ENCODE measurements at places on chromosomes 3 and 15.
A peak's percentile ranks its signal among the peaks of the same experiment; 100 is the strongest.

DNA sequence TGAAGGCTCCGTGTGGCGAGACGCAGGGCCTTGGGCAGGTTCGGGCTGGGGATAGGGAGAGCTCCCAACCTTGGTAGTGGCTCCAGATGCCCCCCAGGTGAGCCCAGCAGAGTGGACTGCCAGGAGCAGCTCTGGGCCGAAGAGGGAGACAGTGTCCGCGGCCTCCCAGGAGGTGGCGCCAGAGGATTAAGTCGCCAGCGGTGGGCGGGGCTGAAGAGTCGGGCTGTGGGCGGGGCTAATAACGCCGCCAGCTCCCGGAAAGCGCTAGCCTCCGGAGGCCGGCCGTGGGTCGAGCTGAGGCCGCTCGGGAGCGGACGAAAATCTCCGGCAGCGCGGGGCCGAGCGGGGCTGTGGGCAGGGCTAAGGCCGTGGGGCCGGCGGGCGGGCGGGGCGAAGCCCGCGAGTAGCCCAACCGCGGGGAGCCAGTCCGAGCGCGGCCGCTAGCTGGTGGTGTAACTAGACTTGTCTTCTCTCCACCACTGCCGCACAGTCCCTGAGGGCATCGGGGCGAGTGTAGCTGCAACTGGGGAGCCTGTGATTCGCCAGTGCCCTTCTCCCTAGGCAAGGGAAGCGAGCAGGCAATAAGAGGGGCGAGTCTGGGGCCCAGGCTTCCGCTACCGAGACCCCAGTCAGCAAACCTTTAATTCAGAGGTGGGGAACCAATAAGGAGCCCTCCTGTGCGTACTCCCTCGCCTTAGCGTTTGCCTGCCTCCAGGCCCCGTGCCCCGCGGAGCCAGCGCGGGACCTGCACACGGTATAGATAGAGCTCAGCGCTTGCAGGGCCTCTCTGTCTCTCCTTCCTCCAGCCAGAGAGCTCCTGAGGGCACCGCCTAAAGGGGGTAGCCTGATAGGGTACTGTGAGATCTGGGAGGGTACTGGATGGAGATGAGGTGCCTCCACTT is 14.4 kb upstream of the BSN start:
- DNase-seq: peak; percentile 96

- peak; percentile 51 for DNase-seq
Measured at GRCh38 chr3:12796171-12797123, at the start of gene CAND2. Gene CAND2 (plus strand): TSS chr3:12796680. CDS start chr3:12796721, 41 bp downstream.

DNA sequence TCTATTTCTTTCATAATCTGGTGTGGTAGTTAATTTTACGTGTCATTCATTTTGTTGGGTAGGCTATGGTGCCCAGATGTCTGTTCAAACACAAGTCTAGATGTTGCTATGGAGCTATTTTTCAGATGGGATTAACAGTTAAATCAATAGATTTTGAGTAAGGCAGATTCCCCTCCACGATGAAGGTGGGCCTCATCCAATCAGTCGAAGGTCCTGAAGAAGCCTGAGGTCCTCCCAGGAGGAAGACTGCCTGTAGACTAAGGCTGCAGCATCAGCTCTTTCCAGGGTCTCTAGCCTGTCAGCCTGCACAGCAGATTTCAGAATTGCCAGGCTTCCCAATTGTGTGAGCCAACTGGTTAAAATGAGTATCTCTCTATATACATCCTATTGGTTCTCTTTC is 92.9 kb downstream of the GABRB3 start:
- no peak for DNase-seq

- no peak for DNase-seq
Measured at GRCh38 chr3:23859012-23859743, 53.4 kb downstream of the UBE2E1 start.

DNA sequence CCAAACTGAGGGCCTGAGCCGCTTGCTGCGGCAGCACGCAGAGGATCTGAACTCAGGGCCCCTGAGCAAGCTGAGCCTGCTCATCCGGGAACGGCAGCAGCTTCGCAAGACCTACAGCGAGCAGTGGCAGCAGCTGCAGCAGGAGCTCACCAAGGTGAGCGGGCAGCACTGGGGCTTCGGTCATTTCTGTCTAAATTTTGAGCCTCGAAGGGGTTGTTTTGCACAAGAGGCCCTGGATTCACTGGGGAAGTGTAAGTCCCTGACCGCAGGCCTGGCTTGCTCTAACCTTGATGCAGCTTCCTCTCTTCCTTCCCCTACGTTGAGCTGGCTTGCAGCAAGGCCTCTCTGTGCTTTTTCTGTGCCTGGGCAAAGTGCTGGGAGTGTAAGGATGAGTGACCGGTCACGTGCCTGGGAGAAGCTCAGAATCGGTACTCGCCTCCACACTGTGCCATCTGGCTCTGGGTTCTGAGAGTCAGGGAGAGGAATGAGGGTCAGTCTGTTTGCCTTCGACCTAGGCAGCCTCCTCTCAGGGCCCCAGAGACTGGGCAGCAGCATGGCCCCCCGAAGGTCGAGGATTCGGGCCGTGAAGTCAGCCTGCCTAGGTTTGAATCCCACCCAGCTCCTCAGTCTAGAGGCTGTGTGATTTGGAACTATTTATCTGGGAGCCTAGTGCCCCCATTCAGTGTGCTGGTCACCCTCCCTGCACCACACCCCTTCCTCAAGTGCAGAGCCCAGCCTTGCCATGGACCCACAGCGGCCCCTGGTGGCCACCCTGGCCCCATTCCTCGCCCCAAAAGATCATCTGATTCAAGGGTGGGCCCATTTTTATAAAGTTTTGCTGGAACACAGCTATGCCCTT is 1.4 kb downstream of the FES start:
- DNase-seq: peak; percentile 84

DNA sequence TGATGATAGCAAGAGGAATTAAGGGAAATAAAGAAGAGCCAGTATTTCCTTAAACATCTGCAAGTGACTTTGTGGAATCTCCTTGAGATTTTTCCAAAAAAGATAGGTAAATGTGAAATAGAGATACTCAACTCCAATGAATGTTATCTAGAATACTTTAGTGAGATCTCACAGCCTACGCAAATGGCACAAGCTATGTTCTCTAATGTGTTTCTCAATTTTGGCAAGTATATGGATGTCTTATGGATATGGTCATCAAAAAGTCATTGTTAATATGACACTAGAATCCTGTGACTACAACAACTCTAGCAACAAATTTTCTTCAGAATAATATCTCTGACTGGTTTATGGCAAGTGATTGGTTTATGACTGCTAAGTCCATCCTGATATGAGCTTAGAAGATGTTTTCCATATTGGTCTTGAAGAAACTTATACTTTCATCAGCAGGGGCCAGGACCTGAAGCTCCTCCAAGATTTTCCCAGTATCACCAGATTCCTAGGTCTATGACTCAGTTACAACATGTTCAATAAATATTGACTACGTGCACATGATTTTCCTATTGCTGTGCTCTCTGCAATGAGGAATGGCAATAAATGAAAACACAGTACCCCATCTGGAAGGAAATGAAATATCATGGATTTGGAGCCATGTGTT is 170.9 kb upstream of the THBS1 start:
- no peak for DNase-seq

- peak; percentile 46 for DNase-seq
Measured at GRCh38 chr3:58492494-58492905, 604 bp downstream of the KCTD6 start.

DNA sequence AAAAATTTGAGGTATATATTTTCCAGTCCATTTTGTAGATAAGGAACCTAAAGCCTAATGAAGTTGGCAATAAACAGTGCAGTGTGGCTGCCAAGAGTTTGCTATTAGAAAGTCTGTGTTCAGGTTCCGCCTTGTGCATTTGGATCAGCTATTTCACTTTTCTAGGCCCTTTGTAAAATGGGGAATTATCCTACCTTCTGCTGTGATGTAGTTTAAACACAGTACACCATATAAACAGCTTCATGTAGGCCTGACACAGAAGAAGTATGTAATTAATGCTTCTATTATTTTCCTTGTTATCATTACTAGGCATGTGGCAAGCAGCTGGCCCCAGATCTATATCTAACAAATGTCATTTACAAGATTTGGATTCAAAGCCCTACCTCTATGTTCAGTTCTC is 456.3 kb downstream of the GABRG3 start:
- DNase-seq: no peak

GRCh38 chr3:189981668-189982067 is 139.0 kb downstream of the P3H2 start:
- no peak for DNase-seq

DNA sequence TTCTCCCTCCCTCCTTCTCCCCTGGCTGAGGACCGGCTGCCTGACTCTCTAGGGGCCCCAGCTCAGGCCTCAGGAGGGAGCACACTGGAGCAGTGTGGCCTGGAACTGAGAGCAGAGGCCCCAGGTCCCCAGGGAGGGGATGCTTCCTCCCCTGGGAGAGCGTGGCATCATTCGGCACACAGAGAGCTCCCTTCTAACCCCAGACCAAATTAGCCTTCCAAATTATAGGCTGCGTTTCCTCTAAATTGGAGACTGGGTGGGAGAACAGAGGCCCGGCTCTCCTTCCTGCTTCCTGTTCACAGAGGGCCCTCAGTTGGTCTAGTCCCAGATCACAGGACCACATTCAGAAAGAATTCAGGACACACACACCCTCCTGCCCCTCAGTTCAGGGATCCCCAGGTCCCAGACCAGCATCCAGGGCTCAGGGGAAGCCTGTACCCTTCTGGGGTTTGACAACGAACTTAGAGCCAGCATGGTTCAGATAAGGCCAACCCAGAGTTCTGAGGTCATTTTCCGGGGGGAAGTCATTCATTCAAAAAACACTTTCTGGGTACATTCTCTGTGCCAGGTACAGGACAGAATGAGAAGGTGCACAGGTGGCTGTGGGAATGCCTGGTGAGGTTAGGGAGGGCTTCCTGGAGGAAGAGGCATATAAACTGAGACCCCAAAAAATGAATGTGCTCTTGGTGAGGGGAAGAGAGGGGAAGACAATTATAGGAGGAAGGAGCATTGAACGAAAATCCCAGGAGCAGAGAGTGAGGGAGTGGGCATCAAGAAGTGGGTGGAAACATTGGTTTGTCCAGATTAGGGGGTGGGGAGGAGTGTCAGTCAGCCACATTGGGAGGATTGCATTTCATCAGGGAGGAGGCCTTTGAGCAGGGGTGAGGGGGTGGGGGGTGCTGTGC is 28.4 kb upstream of the RPL29 start:
- DNase-seq: peak; percentile 70

GRCh38 chr15:88233921-88234320 is 22.6 kb downstream of the NTRK3 start:
- DNase-seq: no peak

DNA sequence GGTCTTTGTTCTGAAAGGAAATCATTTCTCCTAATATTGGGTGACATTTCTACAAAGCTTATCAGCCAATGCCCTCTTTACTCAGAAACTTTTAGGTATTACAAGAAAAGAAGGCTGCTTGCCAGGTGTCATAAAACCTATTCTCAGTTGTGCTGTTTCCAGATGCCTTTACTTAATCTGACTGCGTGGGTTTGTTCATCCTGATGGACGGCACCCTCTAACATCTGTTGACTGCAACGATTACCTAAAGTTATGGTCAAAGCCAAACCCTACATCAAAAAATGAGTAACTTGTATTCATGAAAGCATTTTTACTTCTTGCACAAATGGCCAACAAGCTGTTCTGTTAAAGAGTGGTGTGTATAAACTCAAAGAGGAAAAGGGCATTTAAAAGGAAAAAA is 207.7 kb upstream of the PDZRN3 start:
- no peak for DNase-seq

DNA sequence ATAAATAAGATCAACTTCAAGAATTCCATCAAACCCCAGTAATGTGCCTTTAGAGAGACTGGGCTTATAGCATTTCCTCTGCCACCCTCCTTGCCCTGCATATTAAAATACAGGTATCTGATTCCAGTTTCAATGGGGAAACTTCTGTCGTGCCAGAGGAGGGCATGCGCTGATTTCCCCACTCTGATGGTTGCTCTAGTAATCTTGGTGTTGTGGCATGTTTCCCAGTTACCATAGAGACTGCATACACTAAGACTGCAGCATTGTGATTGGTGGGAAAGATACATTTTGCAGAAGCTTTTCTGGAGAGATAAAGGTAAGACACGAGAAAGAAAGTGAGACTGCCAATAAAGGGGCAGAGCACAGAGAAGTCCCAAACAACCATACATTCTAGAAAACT is 225.6 kb downstream of the TIGIT start:
- peak; percentile 9 for DNase-seq

GRCh38 chr3:132822266-132822665 is 100.1 kb upstream of the NPHP3 start:
- DNase-seq: no peak

GRCh38 chr3:150495149-150495548 is 51.1 kb downstream of the SERP1 start:
- no peak for DNase-seq
